ENCODE measurements at places on chromosomes 3 and 15.

DNA sequence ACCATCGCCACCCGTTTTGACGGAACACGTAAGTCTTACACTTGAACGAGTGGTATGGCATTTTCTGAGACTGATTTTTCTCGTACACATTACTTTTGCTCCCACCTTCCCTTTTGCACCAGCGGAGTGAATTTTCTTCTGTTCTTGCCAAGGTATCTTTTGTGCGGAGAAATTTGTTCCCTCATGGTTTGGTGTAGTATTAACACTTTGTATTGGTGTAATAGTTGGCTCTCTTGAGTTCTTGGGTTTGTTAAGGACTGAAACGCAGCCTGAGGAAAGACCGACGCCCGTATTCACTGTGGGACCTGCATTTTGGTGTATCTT lies 420 bp downstream of the KCNH8 start:
- DNase-seq, result no peak

- no peak for DNase-seq
Observed at GRCh38 chr15:38516626-38517025, 48.0 kb downstream of the RASGRP1 start.

DNA sequence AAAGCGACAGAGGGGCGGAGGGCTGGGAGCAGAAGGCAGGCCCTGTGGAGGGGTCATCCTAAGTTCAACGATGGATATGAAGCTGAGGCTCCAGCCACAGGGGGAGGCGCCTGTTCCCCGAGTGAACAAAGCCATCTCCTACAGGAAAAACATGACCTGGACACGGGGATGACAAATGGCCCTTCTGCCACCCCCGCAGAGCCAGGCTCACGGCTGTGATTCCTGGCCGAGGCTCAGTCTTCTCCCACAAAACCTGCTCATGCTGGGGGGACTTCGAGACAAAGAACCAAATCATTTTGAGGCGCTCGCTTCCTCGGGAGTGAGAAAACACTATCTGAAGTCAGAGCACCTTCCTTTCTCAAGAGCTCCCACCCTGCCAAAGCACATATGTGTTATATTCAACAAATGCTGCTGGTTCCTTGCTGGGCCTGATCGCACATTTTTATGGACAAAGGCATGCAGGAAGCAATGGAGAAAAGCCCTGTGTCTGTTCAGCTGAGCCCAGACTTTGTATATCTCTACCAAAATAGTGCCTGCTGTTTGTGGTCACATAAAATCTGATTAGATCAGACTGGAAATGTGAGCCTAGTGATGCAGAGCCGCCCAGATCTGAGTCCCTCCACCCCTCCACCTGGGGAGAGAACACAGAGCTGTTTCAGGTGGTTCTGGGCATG lies 5.6 kb downstream of the RBP1 start:
- DNase-seq, result no peak

GRCh38 chr15:71096676-71097075 lies 18.6 kb upstream of the THSD4 start:
- no peak for DNase-seq

DNA sequence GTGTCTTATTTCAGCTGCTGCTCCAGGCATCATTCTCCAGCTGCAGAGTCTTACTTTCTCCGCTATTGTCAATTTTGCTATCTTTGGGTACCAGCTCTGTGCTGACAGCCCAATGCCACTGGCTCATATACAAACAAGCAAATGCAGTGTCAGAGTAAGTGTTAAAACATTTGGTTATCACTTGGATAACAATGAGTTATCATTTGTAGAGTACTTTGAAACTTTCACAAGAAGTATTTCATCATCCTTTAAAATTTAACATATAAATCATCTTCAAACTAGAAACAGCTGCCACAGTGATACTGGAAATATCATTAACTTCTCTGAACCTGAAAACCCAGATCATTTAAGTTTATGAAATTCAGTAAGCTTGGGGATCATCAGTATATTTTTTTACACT lies 13.8 kb downstream of the TSPAN3 start:
- DNase-seq, result no peak
